ENCODE measurements at places on chromosomes 3 and 15.

DNA sequence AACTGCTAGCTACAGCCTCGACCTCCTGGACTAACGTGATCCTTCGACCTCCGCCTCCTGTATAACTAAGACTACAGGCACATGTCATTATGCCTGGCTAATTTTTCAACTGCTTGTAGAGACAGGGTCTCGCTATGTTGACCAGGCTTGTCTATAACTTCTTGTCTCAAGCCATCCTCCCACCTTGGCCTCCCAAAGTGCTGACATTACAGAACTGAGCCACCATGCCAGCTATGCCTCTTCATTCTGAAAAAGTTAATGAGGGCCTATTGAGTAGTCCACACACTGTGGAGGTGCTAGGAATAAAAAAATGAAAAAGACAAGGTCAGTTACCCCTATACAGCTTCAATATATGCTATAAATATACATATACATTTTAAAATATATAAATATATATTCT lies 18.3 kb upstream of the EPHA6 start:
- DNase-seq = no peak

GRCh38 chr15:77426377-77426776 lies 5.7 kb downstream of the HMG20A start:
- no peak for DNase-seq

GRCh38 chr3:193271101-193271840 lies 30.2 kb downstream of the PLAAT1 start:
- DNase-seq = no peak

DNA sequence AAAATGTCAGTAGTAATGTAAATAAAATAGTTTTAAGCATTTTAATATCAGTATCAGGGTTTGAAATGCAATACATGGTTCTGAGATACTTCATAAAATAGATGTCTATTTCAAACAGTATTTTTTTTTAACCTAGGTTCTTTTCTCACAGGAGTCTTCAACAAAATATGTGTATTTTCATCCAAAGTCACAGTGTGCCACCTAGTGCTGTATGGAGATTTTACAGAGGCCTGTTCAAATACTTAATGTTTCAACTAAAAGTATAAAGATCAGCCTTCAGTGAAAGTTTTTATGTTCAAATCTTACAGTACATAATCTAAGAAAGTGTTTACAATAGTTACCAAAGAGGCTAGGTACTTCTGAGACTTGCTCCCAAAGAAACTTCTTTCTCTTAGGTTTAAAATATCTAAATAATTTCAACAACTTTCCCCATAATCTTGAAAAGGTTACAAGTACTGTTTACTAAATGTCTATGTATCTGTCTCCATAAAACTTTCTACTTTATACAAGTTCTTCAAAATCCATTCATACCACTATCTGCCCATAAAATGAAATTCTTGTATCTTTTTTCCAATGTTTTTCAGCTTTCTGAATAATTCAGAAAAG lies 38.3 kb downstream of the SCAPER start:
- no peak for DNase-seq

DNA sequence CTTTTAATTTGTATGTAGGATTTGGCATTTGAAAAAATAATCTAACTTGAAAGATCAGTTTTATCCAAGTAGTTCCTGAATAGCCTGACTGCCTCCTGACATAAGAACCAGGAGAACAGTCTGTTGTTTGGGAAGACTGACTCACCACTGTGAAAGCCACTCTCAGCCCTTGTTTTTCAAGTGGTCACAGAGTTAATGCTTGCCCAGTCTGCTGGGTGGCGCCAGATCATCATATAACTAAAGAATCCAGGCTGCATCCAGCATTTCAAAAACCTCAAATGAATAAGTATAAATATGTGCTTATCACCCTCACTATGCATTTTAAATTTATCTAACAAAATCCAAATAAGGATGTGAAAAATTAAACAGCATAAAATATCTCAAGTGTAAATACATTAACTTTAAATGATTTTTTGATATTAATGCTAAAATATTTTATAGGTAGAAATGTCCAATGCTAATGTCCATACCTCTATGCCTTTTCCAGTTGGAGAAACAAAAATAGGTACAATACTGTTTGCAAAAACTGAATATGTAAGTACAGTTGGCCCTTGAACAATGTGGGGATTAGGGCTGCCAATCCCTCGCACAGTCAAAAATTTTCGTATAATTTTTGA lies 26.9 kb upstream of the ZBBX start:
- no peak for DNase-seq

GRCh38 chr3:42036483-42036823 lies 54.7 kb upstream of the TRAK1 start:
- no peak for DNase-seq

GRCh38 chr15:58505581-58505980 lies 73.8 kb downstream of the LIPC start:
- no peak for DNase-seq

- DNase-seq = no peak
Observed at GRCh38 chr3:145760036-145760435, 400.9 kb downstream of the PLOD2 start.

DNA sequence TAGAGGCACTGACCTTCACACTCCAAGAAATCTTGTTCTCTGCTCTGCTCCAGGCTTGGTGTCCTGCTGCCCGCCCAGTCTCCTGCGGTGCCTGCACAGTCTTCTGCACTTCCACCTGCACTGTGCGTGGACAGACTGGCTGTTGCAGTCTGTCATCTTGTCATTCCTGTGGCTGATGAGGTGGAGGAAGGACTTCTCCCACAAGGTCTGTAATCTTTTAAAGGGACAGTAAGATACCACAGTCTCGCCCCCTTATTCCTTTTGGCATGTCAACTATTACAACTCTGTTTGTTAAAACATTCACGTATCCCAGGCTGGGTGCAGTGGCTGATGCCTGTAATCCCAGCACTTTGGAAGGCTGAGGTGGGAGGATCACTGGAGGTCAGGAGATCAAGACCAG lies 54.1 kb upstream of the IGF2BP2 start:
- DNase-seq = no peak

DNA sequence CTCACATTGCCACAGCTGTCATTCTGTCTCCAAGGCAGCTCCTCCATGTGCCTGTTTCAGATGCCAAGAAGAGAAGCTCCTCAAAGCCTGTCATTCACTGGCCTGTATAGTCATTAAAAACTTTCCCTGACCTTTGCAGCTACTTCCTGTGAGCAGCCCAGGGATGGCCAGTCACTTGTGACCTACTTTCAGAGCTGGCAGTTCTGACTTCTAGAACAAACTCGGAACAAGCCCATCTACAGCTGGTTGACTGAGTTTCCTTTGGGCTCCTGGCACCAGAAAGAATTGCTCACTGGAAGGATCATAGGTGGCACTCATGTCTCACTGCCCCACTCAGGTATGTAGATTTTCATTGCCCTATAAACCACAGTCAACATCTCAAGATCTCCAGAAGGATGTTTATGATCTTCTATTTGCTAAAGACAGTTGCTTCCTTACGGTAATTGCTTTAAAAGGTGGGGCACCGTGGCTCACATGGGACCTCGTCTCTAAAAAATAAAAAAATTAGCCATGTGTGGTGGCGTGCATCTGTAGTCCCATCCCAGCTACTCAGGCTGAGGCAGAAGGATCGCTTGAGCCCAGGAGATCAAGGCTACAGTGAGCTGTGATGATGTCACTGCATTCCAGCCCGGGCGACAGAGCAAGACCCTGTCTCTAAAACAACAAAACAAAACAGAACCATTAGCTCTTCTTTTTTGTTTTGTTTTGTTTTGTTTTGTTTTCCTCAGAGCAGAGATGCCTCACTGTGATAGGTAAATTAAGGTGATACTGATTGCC lies 11.2 kb upstream of the ATP13A3 start:
- DNase-seq = no peak

DNA sequence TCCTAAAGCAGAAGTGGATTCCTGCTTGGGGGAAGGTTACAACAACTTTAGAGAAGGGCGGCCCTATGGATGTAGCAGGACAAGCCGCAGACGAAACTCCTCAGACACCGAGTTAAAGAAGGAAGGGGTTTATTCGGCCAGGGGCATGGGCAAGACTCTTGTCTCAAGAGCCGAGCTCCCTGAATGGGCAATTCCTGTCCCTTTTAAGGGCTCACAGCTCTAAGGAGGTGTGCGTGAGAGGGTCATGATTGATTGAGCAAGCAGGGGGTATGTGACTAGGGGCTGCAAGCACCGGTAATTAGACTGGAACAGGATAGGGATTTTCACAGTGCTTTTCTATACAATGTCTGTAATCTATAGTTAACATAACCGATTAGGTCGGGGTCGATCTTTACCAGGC lies 879 bp upstream of the PDHB start:
- DNase-seq = no peak
